Right lung (tissue), 10 donors: ENCODE measurements at places on chromosomes 2 and 18.

- no peak for DNase-seq
Measured at GRCh38 chr2:148201075-148202004, 180.4 kb downstream of the MBD5 start.

DNA sequence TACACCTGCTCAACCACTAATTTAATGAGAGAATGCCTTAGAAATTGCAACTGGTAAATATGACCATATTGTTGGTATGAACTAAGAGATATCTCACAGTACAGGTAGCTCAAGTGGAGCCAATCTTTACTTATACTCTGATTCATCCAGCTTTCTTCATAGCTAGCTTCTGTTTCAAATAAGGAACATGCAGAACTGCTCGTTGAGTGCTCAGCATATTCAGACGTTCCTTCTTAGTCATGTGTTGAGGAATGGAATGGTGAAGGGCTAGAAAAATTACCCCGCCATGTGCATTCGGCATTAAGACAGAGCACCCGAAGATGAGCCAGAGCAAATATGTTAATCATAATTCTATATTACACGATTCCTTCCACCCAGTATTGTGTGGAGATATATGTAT is 144.0 kb upstream of the VRK2 start:
- DNase-seq, result no peak

DNA sequence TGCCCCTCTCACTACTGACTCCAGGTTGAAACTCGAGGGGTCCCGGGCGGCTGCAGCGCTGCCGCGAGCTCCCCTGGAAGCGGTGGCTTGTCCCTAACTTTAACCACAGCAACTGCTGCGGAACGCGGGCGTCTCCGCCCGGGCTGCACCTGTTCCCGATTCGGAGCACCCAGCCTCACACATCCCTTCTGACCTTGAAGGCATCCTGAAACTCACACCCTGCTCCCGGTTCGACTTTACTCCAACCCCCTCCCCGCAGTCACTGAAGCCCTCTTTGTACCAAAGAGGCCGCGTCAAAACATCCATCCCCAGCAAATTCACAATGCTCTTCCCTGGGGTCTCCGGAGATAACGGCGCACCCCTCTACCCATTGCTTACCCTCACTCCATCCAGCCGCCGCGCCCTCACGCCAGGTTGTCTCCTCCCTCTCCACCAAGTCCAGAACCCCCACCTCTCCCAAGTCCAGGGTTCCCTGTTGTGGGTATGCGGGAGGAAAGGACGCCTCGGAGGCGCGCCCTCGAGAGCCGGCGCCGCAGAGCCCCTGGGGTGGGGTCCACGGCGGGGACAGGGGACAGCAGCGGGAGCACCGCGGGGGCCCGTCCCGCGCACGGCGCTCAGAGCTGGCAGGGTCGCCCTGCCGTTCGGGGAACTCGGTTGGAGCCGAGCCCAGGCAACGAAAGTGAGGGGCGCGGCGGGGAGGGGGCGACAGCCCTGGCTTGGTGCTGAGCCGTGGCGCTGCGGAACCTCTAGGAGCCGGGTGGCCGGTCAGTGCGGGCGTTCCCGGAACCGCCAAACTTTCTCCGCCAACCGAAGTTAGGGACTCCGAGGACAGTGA is 934 bp downstream of the MYO5B start:
- DNase-seq, result no peak

GRCh38 chr2:109173311-109174171 is 44.5 kb downstream of the SH3RF3 start:
- peak; percentile 70 for DNase-seq

DNA sequence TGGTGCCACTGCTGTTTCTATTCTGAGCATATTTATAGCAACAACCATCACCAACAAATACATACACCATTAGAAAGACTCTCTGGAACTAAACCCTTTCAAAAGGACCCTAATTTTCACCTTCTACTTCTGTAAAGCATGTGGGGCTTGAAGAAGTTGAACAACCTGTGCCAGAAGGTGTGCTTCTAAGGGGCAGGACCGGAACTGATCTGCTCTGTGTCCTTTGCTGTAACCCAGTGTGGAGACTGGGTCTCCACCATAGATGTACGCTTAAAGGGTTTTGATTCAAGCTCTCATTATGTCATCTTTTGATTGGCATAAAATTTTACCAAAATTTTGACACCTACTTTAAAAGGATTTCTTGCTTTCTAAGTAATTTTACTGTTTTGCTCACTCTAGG is 40.3 kb downstream of the WDR43 start:
- DNase-seq, result no peak

GRCh38 chr2:29767606-29768335 is 153.6 kb downstream of the ALK start:
- DNase-seq, result no peak

GRCh38 chr18:26226229-26227050 is at the start of gene TAF4B:
TAF4B (plus strand) TSS chr18:26226445; CDS start chr18:26226934, 489 bp downstream.
- DNase-seq, result peak; percentile 95

GRCh38 chr18:60599267-60599666 is 226.7 kb upstream of the MC4R start:
- DNase-seq, result no peak

GRCh38 chr2:163734881-163735684 is 725 bp downstream of the FIGN start:
- DNase-seq, result no peak

GRCh38 chr18:44799907-44800421 is 119.3 kb downstream of the SETBP1 start:
- no peak for DNase-seq

DNA sequence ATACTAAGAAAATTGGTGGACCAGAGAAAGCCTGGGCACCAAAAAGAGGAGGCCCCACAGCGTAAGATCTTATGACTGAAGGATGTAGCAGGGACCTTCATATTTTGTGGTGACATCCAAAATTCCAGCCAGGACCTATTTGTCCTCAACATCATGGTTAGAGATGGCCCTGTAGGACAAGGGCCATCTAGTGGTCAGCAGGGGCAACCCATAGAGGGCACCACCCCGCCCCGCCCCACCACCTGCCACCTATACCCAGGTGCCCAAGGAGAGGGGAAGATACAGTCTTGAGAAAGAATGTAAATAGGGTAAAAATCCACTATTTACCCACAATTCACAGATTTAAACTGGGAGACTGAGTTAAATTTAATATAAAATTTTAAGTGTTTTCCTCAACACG is 59.6 kb upstream of the TMEM163 start:
- no peak for DNase-seq

GRCh38 chr2:28904295-28904694 is 9.8 kb downstream of the WDR43 start:
- no peak for DNase-seq
